ENCODE measurements at places on chromosomes 5 and 9.

DNA sequence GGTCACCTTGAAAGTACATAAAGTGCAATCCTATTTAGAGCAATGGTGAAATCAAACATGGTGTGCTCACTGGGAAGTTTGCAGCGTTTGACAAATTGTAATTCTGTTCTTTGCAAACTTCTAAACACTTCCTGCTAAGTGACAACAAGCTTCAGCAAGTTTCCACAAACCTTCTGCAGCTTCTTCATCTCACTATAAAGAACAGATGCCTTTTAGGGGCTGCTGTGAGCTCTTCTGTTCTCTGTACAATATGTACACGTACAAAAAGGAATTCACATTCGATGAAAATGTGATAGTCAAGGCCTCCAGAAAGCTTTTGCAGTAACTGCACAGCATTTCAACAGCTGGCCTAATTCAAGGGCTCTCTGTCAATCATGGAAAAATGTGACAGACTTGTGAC lies 543.1 kb downstream of the CETN3 start:
- no peak for DNase-seq

DNA sequence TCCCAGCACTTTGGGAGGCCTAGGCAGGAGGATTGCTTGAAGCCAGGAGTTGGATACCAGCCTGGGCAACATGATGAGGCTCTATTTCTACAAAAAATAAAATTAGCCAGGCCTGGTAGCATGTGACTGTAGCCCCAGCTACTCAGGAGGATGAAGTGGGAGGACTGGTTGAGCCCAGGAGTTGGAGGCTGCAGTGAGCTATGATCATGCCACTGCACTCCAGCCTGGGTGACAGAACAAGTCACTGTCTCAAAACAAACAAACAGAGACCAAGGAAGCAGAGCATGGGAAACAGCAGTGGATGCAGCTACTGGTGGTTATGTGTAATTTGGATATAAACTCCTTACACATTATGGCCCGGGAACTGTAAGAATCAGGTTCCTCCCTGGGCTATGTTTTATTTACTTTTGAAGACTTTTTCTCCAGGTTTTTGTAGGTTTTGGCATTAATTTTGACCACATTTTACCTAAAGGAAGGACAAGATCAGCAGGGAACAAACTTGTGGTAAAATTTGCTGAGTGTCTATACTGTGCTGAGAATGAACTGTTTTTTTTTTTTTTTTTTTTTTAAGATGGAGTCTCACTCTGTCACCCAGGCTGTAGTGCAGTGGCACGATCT lies 8.3 kb downstream of the KIF2A start:
- DNase-seq: no peak

DNA sequence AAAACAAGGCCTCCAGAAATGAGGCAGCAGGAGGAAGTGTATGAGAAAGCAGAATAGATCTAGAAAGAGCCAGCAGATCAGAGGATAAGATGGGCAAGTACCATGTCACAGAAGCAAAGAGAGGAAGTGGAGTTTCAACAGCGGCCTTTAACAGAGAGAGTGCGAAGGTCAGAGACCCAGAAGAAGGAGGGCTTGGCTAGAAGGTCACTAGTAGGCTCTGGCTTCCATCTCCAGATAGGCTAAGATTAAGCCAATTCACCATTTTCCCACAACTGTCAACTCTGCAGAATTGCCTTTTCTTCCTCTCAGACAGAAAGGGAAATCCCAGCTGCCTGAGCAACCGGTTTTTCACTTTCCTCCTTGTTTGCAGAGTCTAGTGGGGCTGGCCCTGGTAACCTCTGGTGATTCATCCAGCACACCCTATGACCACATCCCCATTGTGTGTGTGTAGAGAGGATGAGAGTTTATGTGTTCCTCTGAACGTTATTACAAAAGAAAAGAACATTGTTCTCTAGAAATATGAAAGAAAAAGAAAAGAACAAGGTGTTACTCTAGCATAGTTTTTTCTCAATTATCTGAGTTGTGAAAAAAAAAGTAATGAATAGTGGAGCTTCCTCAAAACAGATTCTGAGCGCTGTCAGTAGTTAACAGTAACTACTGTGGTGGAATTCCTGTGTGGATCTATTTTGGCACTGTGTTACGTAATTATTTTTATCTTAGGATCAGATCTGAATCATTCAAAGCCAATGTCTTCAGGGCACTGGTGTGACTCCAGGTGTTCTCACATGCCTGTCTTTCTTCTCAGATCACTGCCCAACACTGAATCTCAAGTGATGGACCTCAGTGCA lies 220.4 kb downstream of the ARRDC3 start:
- no peak for DNase-seq

GRCh38 chr9:82475584-82476301 lies 487.2 kb downstream of the SPATA31D1 start:
- no peak for DNase-seq

GRCh38 chr9:135249191-135249590 lies 161.7 kb downstream of the OLFM1 start:
- DNase-seq: no peak

GRCh38 chr9:137731947-137732813 lies 113.4 kb downstream of the EHMT1 start:
- no peak for DNase-seq

- DNase-seq: no peak
Observed at GRCh38 chr9:133088756-133089155, 27.0 kb downstream of the CEL start.

DNA sequence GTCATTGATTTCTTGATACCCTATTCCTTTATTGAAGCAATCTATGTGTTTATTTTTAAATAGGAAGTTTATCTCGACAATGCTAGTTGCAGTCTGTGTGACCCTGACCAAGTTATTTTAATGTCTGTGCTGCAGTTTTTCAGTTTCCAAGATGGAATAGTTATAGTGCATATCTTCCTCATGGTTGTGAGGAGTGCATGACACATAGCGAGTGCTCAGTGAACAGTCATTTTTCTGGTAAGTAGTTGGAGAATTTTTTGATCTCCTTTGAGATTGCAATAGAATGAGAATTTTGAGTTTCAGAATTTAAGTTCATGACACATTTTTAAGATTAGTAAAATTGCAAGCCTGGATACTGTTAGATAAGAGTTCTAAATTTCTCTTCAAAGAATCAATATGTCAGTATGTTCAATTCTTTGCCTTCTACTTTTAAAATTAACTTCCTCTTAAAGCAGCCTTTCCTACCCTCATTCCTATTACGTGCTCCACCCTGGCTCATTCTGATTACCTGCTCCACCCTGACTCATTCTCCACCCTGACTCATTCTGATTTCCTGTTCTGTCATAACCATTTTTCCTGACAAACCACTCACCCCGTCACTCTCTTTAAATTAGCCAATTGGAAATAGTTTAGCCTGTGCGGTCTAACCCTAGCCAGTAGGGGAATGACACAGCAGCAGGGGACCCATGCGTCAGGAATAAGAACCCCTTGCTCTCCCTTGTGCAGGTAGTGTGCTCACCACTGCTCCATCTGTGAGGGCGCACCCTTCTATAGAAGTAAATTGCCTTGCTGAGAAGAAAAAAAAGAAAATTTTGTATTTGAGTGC lies 30.7 kb downstream of the SPIN1 start:
- no peak for DNase-seq

DNA sequence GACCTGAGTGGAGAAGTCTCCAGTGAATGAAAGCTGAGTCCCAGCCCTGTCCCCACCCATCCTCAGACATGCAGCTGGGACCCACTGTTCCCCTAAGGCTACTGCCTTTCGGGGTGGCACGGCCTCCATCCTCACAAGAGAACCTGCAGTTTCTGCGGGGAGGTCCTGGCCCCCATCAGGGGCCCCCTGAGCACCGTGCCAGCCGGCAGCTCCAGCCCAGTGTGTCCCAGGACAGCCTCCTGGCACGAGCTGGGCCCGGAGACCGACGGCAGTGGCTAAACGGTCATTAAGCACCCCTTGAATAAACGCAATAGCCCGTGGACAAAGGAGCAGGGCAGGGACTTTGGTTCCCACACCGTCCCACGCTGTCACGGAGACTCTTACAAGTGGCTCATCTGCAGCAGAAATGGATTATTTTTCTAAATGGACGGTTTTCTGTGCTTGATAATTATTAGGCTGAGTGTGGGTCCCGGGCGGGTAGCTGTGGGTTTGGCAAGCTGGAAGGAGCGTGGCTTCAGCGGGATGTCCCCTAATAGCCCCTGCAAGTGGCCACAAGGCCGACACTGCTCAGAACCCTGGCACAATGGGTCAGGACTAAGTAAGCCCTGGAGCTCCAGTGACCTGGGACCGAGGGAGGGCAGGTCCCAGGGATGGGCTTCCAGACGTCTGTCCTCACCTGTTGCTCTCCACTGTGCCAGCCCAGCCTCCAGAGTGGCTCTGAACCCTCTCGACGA lies 17.4 kb downstream of the FAM78A start:
- no peak for DNase-seq

GRCh38 chr9:127550282-127550681 lies 61.8 kb upstream of the STXBP1 start:
- no peak for DNase-seq

DNA sequence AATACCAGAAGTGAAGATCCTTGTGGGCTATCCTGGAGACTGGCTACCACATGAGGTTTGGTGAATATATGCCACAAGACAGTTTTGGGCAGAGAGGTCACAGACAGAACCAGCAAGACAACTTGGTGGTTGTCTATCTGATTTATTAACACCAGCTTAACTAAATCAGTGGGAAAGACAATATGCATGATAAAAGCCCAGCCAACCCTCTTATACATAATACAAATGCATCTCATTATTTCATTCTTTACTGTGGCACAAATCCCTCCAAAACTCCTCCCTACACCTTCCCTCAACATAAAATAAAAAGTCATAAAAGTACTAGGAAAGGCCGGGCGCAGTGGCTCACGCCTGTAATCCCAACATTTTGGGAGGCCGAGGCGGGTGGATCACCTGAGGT lies 8.1 kb downstream of the HINT1 start:
- DNase-seq: no peak

DNA sequence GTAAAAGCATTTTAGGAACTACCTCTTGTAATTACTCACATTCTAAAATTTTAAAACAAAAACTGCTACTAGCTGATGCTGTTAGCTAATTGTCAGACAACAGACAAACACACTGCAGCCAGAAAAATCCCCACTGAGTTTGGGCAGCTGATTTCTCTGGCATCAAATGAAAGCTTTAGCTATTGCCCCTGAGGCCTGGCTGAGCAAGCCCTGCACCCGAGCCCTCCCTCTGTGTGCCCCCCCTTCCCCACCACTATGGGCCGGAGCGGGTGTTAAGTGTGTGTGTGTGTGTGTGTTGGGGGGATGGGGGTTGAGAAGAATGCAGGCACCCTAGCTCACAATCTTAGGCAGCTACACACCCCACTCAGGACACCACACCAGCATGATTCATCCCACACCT lies 2.4 kb downstream of the NEUROG1 start:
- no peak for DNase-seq

DNA sequence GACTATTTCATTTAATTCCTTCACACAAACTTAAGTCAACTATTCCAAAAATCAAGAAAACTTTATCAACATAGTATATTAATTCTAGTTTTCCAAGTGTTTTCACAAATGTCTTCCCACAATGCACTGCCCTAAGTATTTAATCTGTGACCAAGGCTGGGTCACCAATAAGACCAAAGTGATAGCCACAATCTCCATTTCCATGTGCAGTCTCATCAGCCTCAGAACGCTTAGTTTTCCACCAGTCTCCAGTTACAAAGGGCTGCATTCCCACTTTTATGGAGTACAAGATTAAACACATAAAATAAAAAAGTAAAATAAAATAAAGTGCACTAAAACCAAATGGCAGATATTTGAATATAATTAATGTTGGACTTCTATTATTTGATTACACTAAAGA lies 371.6 kb upstream of the CCNH start:
- no peak for DNase-seq

DNA sequence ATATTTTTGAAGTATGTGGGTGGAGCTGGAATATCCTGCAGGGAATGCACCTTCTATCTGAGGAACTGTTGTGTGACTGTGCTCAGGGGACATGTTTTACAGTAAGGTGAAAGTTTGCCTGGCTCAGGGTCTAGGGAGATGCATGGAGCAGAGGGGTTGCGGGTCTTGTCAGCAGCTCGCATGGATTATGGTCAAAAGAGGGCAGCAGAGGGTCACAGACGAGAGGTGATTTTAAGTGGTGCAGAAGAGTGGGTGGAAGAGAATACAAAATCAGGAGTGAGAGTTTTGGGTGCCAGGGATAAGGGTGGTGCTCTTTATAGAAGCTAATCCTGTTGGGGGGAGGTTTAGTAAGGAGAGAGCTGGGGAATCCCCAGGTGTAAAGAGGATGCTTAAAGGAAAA lies 53.5 kb upstream of the GRIN3A start:
- no peak for DNase-seq

GRCh38 chr5:129094087-129094923 lies at the start of gene ISOC1:
Gene ISOC1 (plus strand): TSS chr5:129094749. CDS start chr5:129094767, 18 bp downstream.
- peak; percentile 36 for DNase-seq

DNA sequence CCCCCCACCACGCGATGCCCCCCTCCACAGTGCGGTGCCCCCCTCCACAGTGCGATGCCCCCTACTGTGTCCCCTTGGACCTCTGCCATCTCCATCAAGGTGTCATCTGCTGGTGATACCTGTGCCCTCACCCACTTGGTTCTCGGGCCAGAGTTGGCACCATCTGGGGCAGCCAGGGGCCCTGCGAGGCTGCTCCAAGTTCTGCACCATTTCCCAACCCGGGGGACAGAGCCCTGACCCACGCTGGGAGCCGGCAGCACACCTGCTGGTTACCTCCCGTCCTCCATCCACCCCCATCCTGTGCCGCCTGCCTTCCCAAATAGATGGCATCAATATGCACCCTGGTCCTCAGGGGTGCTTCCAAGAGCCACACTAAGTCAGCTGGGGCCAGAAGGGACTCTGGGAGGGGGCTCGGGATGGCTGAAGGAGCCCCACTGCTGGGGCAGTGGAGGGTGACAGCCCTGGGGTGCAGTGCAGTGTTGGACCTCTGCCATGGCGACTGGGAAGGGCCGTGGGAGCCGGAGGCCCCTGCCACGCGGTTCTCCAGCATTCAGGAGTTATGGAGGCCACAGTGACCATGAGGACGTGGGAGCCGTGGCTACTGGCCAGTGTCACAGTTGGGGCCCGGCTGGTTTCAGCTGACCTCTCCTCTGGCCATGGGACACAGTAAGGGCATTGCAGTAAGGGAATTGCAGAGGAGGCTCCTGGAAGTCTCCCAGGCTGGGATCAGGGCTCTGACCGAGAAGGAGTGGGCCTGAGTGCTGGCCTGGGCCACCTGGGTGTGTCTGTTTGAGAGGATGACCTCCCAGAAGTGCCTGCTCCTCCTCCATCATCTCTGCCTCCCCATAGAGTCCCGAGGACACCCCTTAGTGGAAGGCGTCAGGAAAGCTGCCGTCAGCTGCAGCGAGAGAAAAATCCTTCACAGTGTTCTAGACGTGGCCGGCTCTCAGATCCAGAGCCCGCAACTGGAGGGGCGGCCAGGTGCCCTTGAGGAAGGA lies 44.2 kb upstream of the NOTCH1 start:
- DNase-seq: no peak

DNA sequence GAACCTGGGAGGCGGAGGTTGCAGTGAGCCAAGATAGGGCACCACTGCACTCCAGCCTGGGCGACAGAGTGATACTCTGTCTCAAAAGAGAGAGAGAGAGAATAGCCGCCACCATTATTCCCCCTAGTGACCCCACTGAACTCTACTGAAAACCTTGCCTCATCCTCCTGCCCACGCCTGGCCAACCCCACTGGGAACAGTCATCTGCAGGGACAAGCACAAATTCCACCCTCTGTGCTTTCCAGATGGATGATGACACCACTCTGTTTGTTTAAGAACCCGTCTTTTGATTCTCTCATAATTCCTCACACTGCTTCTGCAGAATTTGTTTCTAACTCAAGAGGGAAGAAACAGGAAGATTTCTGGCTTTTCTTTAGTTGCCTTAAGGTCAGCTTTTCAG lies 12.2 kb downstream of the BHMT2 start:
- no peak for DNase-seq

All from KG1 (cell line).